Tibial nerve (tissue), 4 donors: ENCODE measurements at places on chromosomes 7 and 10. TPM values are rescaled to one million over a fixed set of nuclear protein-coding genes. Genes with fewer than 3 reads are reported as not detected.

- no peak for DNase-seq
Measured at GRCh38 chr7:101702362-101702850, 73.3 kb upstream of the MYL10 start.

DNA sequence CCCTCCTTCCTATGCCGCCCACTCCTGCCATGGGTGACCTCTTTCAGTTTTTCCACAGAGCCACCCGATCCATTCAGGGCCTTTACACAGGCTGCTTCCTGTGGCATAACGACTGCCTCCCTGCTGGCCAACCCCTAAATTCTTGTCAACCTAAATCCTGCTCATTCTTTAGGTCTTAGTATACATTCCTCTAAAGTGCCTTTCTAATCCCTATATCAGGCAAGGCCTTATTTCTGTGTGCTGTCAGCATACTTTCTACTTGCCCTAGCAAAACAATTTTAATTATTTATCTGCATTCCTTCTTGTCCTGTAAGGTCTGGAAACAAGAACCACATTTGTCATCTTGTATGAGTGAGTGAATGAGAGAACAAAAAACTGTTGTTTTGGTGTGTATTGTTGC is 132.4 kb downstream of the DNAH11 start:
- no peak for DNase-seq

DNA sequence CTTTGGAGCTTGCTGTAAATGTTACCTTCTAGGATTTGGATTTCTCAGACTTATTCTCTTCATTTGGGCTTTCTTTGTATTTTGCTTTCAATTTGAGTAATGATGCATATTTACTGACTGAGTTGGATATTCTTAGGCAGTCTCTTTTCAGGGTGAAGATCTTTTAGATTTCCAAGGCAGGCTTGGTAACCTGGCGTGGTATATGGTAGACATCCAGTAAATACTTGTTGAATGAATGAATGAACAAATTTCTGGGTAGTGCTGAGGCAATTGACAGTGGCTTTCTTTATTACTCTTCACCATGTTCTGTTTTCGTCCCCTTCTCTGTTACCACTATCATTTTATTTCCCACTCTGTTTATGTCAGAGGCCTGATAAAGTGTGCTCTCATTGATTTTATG is 27.1 kb downstream of the BBS9 start:
- no peak for DNase-seq

GRCh38 chr10:83512681-83513080 is 626.6 kb upstream of the GHITM start:
- DNase-seq, result no peak

UCN3 gene
- total RNA-seq, result not detected

DNA sequence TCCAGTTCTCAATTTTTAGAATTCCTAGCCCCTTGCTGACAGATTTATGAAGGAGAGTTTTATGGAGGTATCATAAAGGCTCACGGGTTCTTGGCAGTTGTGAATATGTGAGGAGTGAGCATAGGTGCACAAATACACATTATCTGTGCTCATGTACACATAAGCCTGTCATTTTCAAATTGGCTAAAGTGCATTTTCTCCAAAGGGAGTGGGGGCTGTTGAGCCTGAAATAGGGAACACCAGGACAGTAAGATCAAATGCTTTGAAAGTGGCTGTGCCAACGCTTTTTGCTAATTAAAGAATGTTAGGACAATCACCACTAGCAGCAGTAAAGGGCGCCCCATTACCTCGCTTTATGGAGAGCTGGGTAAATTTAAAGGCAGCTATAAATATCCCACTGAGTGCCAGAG is 8.3 kb upstream of the LRRC4 start:
- no peak for DNase-seq

HEPACAM2 gene
- total RNA-seq, result not detected

GDF2 gene
- total RNA-seq, result not detected

DNA sequence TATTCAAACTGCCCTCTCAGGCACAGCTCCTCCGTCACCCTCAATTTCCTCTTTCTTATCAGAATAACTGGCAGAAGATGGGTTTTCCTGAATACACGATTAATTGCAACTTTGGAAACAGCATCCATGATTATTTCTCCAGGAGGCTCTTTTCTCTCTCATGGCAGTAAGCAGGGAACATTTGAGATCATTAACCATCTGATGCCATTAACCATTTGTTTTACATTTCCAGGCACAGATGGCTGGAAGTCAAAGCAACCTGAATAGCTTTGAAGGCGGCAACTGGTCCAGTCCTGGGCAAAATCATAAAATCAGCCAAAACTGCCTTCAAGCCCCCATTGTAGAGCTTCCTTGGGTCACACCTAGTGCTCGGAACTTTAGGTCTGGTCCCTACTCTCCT is 289.5 kb upstream of the AOAH start:
- DNase-seq, result no peak

DNA sequence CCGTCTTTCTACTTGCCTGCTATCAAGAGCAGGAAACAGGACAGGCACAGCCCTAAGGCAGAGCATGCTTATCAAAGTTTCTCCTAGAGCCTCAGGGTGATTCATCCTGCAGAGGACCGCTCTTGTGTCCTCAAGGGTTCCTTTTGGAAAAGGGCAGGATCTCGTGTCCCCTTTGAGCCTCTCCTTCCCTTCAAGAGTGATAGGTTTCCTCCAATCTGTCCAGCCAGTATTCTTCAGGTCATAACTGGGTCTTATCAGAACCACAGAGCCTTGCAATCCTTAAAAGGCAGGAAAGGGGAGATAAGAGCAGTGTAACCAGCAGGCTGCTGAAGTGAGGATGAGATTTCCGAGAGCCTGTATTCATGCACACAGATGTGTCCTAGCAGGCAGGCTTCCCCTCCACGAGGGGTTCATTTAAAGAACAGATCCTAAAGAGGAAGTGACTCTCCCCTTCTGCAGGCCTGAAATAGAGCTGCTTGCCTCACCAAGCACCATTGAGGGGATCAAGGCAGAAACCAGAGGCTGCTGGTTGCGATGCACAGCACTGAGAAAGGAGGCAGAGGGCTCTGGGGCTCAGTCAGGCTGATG is 90.5 kb upstream of the SVIL start:
- DNase-seq, result no peak

DNA sequence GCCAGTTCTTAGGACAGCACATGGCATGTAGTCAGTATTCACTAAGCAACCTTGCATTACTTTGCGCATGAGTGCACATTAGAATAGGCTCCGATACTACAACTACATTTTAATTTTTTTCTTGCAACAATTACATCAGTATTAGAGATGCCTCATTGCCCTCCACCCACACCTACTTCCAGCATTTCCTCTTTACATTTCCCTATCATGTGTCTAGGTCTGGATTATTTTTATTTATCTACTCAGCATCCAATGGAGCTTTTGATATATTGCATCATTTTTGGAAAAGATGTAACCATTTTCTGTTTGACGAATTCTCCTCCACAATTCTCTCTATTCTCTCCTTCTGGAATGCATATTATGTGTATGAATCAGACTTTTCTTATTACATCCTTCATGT is 258.2 kb upstream of the GLI3 start:
- no peak for DNase-seq

- DNase-seq, result no peak
Measured at GRCh38 chr7:55569269-55569663, 3.0 kb downstream of the VOPP1 start.

DNA sequence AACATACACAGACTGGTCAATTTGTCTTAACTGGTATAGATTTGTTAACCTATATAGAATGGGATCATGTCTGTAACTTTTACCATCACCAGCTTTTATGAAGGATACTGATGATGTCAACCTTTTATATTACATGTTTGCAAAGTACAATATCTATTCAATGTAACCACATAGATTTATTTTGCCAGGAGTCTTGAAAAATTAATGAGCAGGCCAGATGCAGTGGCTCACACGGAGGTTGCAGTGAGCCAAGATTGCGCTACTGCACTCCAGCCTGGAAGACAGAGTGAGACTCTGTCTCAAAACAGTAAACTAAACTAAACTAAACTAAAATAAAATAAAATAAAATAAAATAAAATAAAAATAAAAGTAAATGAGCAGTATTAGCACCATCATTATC is 30.0 kb upstream of the PARD3 start:
- no peak for DNase-seq

DNA sequence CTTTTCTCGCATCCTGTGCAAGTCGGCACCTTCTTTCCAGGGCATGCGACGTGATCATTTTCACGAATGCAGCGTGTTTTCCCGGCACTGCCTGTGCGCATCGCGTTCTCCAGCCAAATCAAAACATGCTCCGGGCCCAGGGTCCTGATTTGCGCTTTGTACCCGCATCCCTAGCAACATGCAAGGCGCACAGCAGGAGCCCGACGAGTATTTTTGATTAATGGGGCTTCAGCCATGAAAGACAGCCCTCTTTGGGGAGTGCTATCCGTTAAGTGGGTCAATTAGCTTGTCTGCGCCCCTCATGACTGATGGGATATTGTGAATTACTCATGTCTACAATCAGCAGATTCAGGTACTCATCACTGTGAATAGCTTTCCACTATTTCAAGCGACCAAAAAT is 243.3 kb upstream of the RNF32 start:
- DNase-seq, result no peak

DNA sequence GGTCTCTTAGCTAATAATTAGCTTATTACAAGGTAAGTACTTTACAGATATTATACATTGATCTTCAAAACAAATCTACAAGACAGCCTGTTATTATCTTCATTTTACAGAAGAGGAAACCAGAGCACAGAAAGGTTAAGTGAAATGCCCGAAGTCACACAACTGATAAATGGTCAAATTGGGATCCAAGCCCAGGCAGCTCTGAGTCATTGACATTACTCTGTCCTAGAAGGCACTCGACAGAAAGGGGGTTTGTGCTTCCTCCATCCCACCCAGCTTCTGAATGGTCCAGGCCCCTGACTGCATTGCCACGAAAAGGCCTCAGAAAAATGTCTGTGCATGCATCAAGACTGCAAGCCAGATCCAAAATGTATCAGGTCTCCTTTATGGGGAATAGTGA is 81.3 kb upstream of the ZNF438 start:
- DNase-seq, result no peak
